ENCODE measurements at places on chromosomes 3 and 15.

- no peak for DNase-seq
Observed at GRCh38 chr3:159239059-159239458, 437.2 kb downstream of the MFSD1 start.

- DNase-seq, result peak; percentile 84
Observed at GRCh38 chr3:46284981-46285683, 42.9 kb downstream of the CCR3 start.

DNA sequence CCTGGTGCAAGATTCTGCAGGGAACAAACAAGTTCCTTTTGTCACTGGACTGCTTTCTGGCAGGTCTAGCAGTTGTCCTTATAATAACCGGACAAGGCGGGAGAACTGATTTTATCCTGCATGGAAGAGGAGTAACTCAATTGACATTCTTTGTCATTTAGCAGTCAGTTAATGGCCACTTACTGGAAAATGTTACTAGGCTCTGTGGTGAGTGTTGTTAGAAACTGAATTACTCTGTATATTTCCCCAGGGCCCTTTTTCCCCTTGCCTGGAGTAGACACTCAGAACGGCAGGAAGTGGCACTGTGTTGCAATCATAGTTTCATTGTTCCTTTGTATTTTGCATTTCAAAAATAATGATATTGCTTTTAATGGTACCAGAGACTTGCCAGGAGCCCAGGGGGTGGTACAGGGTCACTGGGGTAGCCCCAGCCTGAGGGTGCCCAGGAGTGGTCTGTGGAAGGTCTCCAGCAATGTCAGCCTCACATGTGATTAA is 318.6 kb upstream of the LRRFIP2 start:
- DNase-seq, result peak; percentile 48

DNA sequence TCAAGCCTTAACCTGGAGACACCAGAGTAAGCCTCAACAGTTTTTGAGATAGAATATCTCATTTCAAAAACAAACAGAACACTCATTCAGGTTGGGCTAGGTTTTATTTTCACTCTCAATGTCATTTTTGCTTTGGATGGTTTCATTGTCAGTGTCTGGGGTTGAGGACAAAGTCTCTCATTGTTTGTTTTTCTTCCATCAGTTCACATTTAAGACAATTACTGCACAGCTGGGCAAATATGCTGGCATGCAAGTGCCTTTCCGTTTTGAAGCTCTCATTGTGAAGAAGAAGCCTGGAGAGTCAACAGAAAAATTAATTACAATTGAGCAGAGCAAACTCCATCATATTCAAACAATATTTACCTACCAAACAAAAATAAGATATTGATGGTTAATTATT is 1050.0 kb downstream of the TBL1XR1 start:
- no peak for DNase-seq

DNA sequence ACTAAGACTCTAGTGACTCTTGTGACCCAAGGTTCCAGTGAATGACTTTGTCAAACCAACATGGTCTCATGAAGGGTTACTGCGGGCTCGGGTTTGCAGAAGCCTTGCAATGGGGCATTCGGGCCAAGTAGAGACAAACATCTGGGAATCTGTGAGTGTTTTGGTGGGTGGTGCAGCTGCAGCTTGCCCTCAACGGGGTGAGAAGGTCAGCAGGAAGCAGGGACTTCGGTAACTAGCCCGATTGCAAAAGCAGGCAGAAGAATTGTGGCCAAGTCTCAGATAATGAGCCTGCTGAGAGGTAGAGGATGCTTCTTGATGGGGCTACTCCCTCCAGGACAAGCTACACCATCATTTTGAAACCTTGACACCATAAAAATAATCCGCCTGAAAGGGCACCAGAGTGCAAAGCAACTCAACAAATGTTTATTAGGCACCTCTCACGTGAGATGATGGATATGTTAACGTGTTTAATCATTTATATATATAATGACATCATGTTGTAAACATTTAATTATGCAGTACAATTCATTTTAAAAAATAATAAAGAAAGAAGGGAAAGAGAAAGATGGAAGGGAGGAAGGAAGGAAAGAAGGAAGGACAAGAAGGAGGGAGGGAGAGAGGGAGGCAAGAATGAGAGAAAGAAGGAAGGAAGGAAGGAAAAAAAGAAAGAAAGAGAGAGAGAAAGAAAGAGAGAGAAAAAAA is 263.9 kb upstream of the IGF1R start:
- no peak for DNase-seq

Data from activated CD4-positive, alpha-beta T cell treated with anti-CD3 and anti-CD28 coated beads, Interleukin-2, Interleukin-4, amounts not matched to agents 100 ng/mL and 50 ng/mL, durations not matched to agents 16 hours and 8 hours (primary cell).